ENCODE measurements at places on chromosomes 11 and 22. TPM values are rescaled to one million over a fixed set of nuclear protein-coding genes. Genes with fewer than 3 reads are reported as not detected.

- H3K27ac ChIP-seq: no peak overlapping the region
- no peak overlapping the region for H3K4me3 ChIP-seq
- H3K4me1 ChIP-seq: peaks cover 27% of the 10 kb centered on the region
- H3K27me3 ChIP-seq: no peaks in the 10 kb centered on the region
Measured at GRCh38 chr22:42317008-42317407, 46.6 kb upstream of the TCF20 start.

GRCh38 chr11:74677131-74677530 is 54.1 kb downstream of the CHRDL2 start:
- H3K27ac ChIP-seq: no peak overlapping the region
- no peaks in the 10 kb centered on the region for H3K36me3 ChIP-seq
- H3K4me3 ChIP-seq: no peak overlapping the region
- H3K27me3 ChIP-seq: no peaks in the 10 kb centered on the region
- no peak for DNase-seq

- peaks cover 15% of the 10 kb centered on the region for H3K27me3 ChIP-seq
- H3K4me3 ChIP-seq: no peak overlapping the region
- H3K27ac ChIP-seq: no peak overlapping the region
- H3K4me1 ChIP-seq: no peaks in the 10 kb centered on the region
- no peak for DNase-seq
Measured at GRCh38 chr22:44578110-44578457, 80.1 kb upstream of the RTL6 start.

DNA sequence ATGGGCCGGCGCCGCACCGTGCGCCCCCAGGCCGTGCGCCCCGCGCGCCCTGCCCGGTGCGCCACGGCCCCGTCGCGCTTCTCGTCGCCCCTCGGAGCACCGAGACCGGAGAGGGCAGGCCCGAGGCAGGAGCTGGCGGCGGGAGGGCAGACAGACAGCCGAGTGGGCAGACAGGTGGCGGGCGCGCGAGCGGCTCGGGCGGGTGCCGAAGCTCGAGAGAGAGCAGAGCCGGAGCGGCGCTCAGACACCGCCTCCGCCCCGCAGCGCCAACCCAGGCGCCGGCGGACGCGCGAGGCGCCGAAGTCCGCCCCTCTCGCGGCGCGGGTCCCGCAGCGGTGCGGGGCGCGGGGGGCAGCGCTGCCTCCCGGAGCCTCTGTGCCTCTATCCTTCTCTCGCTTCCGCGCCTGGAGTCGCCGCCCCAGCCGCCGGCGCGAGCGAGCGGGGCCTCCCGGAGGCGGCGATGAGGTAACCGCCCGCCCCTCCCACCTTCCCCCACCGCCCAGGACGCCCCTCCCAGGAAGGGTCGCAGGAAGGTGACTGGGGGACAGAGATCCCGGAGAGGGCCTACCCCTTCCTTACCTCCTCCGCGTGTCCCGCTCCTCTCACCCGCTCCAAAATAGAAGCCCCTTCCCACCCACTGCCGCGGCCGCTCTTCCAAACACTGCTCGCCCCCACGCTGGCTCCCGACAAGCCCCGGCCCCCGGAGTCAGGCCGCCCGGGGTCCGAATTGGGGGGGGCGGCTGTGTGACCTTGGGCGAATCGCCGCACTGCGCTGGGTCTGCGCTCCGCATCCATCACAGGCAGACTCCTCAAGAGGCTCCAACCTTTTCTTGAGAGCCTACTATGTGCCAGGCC is at the start of gene RASL10A:
Gene RASL10A, minus strand, starts transcription at position 412 of the 855 bp plus-strand sequence. CDS start 451 bp downstream, outside the sequence.
- H3K27me3 ChIP-seq: peaks cover 38% of the 10 kb centered on the region
- H3K36me3 ChIP-seq: peaks cover 6% of the 10 kb centered on the region
- no peak for DNase-seq
- peak within 1 kb of the TSS; percentile 43 for H3K27ac ChIP-seq
- H3K4me1 ChIP-seq: peaks cover 31% of the 10 kb centered on the region

DNA sequence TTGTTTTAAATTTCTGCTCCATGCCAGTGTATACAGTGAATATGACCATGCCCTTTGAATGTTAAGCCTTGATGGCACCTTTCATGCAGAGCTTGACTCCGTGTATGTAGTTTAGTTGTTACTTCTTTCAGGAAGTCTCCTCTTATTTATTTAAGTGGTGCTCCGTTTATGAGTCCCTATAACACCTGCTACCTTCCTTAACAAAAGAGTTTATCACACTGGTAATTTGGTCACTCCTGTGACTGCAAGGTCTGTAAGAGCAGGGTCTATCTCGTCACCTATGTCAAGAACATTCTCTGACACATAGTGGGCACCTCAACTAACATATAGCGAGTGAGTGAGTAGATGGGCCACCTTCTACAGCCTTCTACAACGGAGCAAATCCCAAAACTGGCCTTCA is 152.5 kb downstream of the CCDC34 start:
- H3K27me3 ChIP-seq: no peaks in the 10 kb centered on the region
- no peaks in the 10 kb centered on the region for H3K4me1 ChIP-seq
- H3K36me3 ChIP-seq: no peaks in the 10 kb centered on the region
- H3K4me3 ChIP-seq: no peak overlapping the region
- H3K27ac ChIP-seq: no peak overlapping the region

DNA sequence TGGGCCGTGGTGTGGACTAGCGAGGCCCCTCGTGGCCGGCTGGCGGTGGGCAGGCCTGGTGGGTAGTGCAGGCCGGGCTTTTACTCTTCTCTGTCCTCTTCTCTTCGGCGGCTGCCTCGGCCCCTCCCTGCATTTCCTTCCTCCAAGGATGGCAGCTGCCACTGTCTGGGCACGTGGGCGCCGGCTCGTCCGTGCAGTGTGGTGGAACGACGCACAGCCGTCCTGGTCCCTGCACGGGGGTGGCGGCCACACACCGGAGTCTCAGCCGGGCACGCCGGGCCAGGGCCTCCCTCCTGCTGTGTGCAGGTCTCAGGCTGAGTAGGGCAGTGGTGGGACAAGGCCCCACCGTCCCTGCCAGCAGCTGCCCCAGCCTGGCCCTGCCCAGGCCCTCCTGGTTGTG is 37.7 kb downstream of the MOB2 start:
- H3K27ac ChIP-seq: no peak overlapping the region
- H3K4me3 ChIP-seq: no peak overlapping the region
- no peaks in the 10 kb centered on the region for H3K4me1 ChIP-seq
- H3K27me3 ChIP-seq: no peaks in the 10 kb centered on the region

- H3K4me1 ChIP-seq: no peaks in the 10 kb centered on the region
- no peaks in the 10 kb centered on the region for H3K27me3 ChIP-seq
- no peak overlapping the region for H3K4me3 ChIP-seq
- peaks cover 20% of the 10 kb centered on the region for H3K36me3 ChIP-seq
- no peak for DNase-seq
Measured at GRCh38 chr11:125102510-125102909, 8.9 kb downstream of the TMEM218 start.

- no peak overlapping the region for H3K4me3 ChIP-seq
- H3K36me3 ChIP-seq: peaks cover 55% of the 10 kb centered on the region
- no peaks in the 10 kb centered on the region for H3K27me3 ChIP-seq
- DNase-seq: no peak
- H3K4me1 ChIP-seq: peaks cover 24% of the 10 kb centered on the region
- no peak overlapping the region for H3K27ac ChIP-seq
Measured at GRCh38 chr22:24566899-24567511, 11.2 kb downstream of the SNRPD3 start.

- H3K27ac ChIP-seq: no peak overlapping the region
- peaks cover 5% of the 10 kb centered on the region for H3K4me1 ChIP-seq
- H3K4me3 ChIP-seq: no peak overlapping the region
- no peaks in the 10 kb centered on the region for H3K36me3 ChIP-seq
- DNase-seq: no peak
Measured at GRCh38 chr11:9077164-9077563, 14.2 kb downstream of the SCUBE2 start.

GRCh38 chr11:112128483-112129121 is 35.3 kb downstream of the IL18 start:
- no peak for DNase-seq
- no peaks in the 10 kb centered on the region for H3K36me3 ChIP-seq
- H3K27ac ChIP-seq: no peak overlapping the region
- no peak overlapping the region for H3K4me3 ChIP-seq
- peaks cover 9% of the 10 kb centered on the region for H3K4me1 ChIP-seq

DNA sequence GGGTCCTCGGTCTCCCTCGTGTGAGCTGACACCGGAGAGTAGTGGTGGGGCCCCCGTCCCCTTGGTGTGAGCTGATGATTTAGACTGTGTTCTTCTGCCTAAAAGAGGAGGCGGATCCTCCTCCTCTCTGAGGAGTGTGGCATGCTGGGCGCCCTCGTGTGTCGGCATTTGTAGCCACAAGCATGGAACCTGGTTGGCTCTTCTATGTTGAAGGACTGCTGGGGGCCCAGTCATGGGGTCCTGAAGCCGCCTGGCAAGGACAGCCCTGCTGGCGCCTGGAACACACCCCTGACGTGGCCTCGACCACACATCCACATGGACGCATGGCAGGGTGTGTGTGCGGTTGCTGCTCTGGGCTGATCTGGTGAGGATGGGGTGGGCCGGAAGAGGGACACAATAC is 50.2 kb downstream of the AP2A2 start:
- no peaks in the 10 kb centered on the region for H3K27me3 ChIP-seq
- no peak overlapping the region for H3K4me3 ChIP-seq
- DNase-seq: peak; percentile 37
- no peak overlapping the region for H3K27ac ChIP-seq

GRCh38 chr11:65557280-65558001 is 718 bp downstream of the LTBP3 start:
- peaks cover 65% of the 10 kb centered on the region for H3K4me1 ChIP-seq
- no peaks in the 10 kb centered on the region for H3K27me3 ChIP-seq
- peak overlapping the region; percentile 82 for H3K4me3 ChIP-seq
- H3K36me3 ChIP-seq: peaks cover 2% of the 10 kb centered on the region

- H3K36me3 ChIP-seq: no peaks in the 10 kb centered on the region
- H3K4me3 ChIP-seq: no peak overlapping the region
- no peaks in the 10 kb centered on the region for H3K27me3 ChIP-seq
Measured at GRCh38 chr22:40939202-40939601, 12.0 kb upstream of the RBX1 start.

- no peaks in the 10 kb centered on the region for H3K36me3 ChIP-seq
- no peak for DNase-seq
- H3K4me1 ChIP-seq: peaks cover 17% of the 10 kb centered on the region
- H3K27ac ChIP-seq: no peak overlapping the region
- peaks cover 8% of the 10 kb centered on the region for H3K27me3 ChIP-seq
- H3K4me3 ChIP-seq: no peak overlapping the region
Measured at GRCh38 chr11:46130286-46130940, 9.2 kb upstream of the PHF21A start.

- no peaks in the 10 kb centered on the region for H3K36me3 ChIP-seq
- H3K4me1 ChIP-seq: no peaks in the 10 kb centered on the region
- peak; percentile 65 for DNase-seq
- H3K27ac ChIP-seq: no peak overlapping the region
- no peak overlapping the region for H3K4me3 ChIP-seq
Measured at GRCh38 chr11:68632802-68633201, 51.5 kb upstream of the GAL start.

DNA sequence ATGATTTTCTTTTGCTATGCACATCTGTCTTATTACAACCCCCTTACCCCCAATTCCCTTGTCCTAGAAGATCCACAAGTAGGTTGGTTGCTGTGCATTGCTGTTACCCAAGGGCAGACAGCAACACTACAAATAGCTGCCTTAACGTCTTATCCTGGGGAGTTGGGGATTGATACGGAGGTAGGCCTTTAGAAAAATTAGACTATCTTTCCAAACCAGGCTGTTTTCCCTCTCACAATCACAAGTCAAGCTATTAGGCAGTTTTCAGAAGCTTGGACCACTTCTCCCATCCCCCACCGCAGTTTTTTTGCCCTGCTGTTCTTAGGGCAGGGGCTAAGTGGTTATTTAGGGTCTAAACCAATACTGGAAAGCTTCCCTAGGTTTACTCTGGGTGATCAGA is 2.8 kb upstream of the PHLDB1 start:
- no peak overlapping the region for H3K4me3 ChIP-seq
- H3K27ac ChIP-seq: no peak overlapping the region
- peaks cover 13% of the 10 kb centered on the region for H3K4me1 ChIP-seq
- peaks cover 16% of the 10 kb centered on the region for H3K27me3 ChIP-seq

- no peaks in the 10 kb centered on the region for H3K27me3 ChIP-seq
- H3K27ac ChIP-seq: no peak overlapping the region
- DNase-seq: no peak
- H3K4me3 ChIP-seq: no peak overlapping the region
Measured at GRCh38 chr11:86162239-86162638, 82.3 kb upstream of the EED start.

DNA sequence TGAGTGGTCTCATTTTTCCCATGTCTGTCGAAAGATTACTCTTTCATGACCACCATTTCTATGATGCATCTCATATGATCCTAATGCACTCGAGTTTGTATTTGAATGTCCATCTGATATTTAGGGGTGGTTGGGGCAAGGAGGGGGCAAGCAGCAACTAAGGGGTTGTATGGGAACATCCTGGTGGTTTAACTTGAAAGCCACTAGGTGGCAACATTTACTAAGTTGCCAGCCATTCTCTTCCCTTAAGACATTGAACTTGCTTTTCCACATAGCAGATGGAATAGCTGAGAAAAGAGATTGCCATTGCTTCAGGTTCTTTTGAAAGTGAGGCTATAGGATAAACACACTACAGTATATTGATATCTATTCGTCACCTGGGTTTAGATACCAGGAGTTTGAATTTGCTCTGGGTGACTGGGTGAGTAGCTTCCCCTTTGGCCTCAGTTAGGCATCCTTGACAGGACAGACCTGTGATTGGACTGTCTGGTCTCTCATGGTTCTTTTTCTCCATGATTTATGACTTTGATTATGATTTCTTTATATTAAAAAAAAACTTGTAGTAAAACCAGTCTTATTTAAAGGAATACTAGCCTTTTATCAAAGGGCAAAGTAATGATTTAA is 32.4 kb downstream of the NF2 start:
- H3K36me3 ChIP-seq: peaks cover 22% of the 10 kb centered on the region
- no peak overlapping the region for H3K27ac ChIP-seq
- peaks cover 31% of the 10 kb centered on the region for H3K4me1 ChIP-seq

GRCh38 chr22:20979243-20979809 is 2.8 kb upstream of the LZTR1 start:
- H3K27ac ChIP-seq: peak overlapping the region; percentile 57
- peak; percentile 74 for DNase-seq
- peaks cover 12% of the 10 kb centered on the region for H3K36me3 ChIP-seq
- H3K4me1 ChIP-seq: peaks cover 38% of the 10 kb centered on the region
- peaks cover 2% of the 10 kb centered on the region for H3K27me3 ChIP-seq

- H3K27ac ChIP-seq: peak overlapping the region; percentile 78
- H3K36me3 ChIP-seq: no peaks in the 10 kb centered on the region
- peak; percentile 79 for DNase-seq
- peaks cover 14% of the 10 kb centered on the region for H3K27me3 ChIP-seq
Measured at GRCh38 chr11:1382831-1383607, 6.7 kb upstream of the BRSK2 start.

- H3K27me3 ChIP-seq: peaks cover 11% of the 10 kb centered on the region
- no peak overlapping the region for H3K4me3 ChIP-seq
- H3K36me3 ChIP-seq: no peaks in the 10 kb centered on the region
- DNase-seq: peak; percentile 57
Measured at GRCh38 chr11:86608251-86608799, 64.1 kb downstream of the ME3 start.

Gene SOX10
- total RNA-seq: not detected

Gene SERHL2
- total RNA-seq: 2.4 TPM

Gene MAJIN
- total RNA-seq: not detected

Gene ALDH3B2
- not detected for total RNA-seq

Gene CALCA
- not detected for total RNA-seq

Gene OR6A2
- total RNA-seq: 0.05 TPM
